ENCODE measurements at places on chromosomes 13 and 19.

DNA sequence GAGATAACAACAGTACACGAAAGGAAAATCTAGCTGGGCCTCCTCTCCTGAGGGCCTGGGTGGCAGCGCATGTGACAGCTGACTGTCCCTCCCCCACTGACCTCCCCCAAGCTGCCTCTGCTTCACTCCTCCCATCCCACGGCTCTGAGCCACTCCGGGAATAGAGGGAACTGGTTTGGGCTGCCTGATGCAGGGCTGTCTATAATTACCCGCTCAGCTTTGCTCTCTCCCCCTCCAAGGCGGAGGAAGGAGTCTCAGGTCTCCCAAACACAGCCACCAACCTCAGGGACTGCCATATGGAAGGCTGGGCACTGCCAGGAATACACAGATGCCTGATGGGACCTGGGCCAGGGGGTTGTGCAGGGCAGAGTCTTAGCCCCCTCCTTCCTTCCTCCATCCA lies 7.9 kb downstream of the NAPA start:
- DNase-seq: no peak

DNA sequence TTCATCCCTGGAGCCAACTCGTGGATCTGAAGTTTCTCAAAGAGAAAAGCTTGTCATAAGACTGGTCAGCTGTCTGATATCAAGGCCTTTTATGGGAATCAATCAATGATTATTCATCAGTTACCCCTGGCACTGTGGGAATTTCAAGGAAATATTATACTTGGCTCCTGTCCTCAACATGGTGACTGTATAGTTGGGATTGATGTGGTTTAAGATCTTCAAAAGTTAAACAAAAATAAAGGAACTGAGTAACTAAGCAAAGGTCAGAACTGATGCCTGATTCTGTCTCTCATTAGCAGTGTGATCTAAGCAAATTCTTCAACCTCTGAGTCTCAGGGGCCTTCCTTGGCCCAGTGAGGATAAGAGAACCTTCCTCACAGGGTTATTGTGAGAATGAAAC lies 22.2 kb upstream of the SERPINE3 start:
- DNase-seq: no peak

- DNase-seq: no peak
These were observed 11.5 kb upstream of the MICU2 start for GRCh38 chr13:21615427-21615826.

GRCh38 chr13:26062853-26063444 lies 11.1 kb upstream of the SHISA2 start:
- peak; percentile 7 for DNase-seq

DNA sequence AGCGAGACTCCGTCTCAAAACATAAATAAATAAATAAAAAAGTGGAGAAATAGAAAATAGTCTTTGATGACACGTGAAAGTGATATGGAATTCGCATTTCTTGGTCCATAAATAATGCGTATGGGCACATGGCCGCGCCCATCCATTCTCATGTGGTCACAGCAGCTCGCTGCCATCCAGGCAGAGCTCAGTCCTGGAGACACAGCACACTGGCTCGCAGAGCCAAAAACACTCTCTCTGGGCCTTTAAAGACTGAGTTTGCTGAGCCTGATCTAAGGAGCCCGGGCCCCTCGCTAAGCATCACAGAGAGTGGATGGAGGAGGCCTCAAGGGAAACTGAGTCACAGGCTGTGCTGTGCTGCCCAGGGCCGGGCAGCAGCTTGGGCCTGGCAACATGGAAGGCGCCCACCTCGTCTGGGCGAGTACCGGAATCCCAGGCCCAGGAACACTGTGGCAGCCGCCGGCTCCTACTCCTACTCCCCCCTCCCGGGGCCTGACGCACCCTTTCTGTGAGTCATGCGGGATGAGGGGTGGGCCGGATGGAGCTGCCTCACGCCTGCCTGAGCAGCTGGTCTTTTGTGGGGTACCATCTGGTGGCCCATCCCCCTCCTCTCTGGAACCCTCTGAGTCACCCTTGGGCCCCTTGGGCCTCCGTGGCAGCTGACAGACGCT lies 28.9 kb upstream of the CACTIN start:
- DNase-seq: no peak

GRCh38 chr13:95212983-95213850 lies 88.0 kb downstream of the ABCC4 start:
- no peak for DNase-seq

DNA sequence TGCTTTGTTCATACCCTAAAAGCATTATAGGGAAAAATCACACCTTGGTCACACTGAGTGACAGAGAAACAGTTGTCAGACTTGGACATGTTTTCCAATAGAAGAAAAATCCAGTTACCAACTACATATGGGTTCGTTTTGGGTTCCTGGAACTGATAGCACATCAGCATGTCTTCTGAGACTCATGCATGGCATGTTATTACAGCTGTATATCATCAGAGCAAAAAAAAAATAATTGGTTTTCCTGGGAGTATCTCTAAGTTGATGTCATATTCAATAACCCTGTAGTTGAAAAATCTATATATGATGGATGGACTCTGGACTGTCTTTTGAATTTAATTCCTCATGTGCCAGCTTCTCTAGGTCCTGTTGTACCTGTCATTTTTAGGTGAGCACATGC lies 211.6 kb downstream of the DNAJC15 start:
- DNase-seq: no peak

DNA sequence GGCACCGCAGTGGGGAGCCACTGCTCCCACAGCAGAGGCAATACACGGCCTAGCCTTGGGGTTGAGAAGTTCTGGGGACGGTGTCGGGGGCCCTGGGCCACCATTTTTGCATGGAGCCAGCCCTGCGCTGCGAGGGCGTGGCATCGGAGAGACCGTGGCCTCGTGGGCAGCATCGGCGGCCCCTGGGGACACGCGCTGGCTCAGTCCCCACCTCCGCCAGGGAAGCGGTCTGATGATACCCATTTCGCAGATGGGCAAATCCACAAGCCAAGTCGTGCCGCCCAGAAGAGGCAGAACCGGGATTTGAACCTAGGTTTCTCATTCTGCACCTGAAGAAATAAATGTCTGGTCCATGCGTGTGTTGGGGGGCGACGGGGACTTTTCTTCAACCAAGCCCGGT lies 1.2 kb upstream of the UPK1A start:
- DNase-seq: no peak

GRCh38 chr13:47646298-47646697 lies 354.8 kb downstream of the SUCLA2 start:
- DNase-seq: no peak

- no peak for DNase-seq
These were observed 276.3 kb downstream of the DACH1 start for GRCh38 chr13:71590654-71591148.

DNA sequence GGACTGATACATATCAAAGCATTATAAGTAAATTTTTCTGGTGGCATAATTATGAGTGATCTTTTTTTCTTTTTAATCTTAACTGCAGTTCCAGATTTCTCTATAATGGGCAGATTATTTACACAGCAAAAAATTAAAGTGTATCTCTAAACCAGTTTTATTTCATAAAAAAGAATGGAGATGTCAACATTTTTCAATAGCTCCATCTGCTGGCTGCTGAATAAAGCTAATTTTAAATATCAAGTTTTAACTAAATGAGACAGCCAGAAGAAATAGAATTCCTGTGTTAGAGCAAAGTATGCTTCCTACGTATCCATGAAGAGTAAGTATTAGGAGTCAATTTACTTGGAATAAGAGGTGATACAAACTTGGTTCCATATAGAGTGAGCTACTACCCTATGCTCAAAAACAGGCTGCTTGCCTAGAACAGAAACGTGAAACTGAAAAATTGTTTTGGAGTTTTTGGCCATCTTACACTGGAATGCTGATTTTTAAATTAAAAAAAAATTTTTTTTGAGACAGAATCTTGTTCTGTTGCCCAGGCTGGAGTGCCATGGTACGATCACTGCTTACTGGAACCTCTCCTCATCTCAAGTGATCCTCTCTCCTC lies 5.0 kb upstream of the PDS5B start:
- no peak for DNase-seq

- no peak for DNase-seq
These were observed 234.4 kb downstream of the DNAJC15 start for GRCh38 chr13:43257765-43258164.

- DNase-seq: peak; percentile 70
These were observed 46.9 kb downstream of the KLF2 start for GRCh38 chr19:16371540-16371986.

DNA sequence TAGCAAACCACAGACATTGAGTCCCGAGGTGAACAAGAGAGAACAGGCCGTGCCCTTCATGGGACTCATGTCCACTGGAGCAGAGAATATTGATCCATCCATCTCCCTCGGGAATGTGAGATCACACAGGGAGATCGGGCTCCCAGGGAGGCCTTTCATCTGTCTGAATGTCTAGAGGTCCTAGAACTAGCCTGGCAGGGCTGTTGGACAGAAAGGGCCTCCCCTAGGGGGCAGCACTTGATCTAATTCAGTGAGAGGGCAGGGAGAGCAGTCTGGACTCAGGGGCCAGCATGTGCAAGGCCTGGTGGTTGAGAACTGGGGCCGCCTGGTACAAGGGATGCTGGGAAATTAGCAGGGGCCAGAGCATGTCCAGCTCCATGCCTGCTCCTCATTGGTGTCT lies 4.3 kb downstream of the RUVBL2 start:
- DNase-seq: peak; percentile 16

- DNase-seq: no peak
These were observed 151.3 kb downstream of the CYSLTR2 start for GRCh38 chr13:48804821-48805601.

DNA sequence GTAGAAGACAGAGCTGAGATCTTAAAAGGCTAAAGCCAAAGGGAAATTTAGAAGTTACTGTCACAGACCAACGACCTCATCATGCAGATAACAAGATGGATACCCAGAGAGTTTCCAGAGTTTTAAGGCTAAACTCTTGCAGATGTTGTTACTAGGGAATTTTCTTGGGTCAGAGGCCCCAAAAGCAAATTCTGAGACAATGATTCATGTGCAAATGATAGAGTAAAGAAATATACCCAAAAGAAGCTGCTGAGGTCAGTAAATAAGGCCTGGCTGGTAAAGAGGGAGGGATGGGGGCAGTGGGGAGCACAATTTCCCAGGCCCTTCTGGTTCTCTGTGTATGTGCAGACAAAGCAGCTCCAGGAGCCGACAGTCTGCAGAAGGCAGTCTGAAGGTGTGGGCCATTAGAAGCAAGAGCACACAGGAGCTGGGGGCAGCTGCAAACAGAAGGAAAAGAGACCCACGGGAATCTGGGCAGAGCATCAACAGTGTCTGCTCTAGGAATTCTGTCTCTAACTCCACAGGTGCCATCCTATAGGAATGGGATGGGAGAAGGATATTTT lies 330.8 kb downstream of the TBC1D4 start:
- no peak for DNase-seq

- no peak for DNase-seq
These were observed 17.4 kb downstream of the RUBCNL start for GRCh38 chr13:46369506-46370277.

- no peak for DNase-seq
These were observed 105.1 kb downstream of the TBC1D4 start for GRCh38 chr13:75376792-75377402.

DNA sequence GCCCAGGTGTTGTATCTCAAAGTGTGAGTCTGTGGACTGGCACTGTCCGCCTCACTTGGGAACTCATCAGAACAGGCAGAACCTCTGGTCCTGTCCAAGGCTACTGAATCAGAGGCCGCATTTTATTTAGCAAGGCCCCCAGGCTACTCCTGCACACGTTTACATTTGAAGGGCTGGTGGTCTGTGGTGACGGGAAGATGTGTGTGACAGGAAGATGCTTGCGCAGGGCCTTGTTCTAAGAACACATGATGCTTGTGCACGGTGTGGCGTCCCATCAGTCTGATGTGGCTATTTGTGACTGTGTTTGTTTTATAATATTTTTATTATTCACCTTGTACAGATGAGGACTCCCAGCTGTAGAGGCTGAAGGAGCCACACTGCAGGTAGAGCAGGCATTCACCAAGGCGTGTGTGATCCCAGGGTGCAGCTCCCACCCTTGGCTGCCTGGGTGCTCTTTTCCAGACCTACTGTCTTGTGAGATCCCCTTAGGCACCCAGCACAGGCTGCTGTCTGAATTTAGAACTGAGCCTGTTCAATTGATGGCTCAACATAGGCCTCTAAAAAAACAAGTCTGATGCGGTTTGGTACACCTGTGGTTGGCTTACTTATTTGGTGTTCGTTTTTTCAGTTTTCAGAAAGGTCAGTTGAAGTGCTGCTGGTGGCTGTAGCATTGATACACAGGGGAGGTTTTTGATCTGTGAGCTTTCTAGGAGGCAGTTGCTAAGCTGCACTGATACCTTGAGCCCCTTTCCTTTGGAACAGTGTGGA lies 3.1 kb downstream of the SLC25A15 start:
- DNase-seq: no peak

DNA sequence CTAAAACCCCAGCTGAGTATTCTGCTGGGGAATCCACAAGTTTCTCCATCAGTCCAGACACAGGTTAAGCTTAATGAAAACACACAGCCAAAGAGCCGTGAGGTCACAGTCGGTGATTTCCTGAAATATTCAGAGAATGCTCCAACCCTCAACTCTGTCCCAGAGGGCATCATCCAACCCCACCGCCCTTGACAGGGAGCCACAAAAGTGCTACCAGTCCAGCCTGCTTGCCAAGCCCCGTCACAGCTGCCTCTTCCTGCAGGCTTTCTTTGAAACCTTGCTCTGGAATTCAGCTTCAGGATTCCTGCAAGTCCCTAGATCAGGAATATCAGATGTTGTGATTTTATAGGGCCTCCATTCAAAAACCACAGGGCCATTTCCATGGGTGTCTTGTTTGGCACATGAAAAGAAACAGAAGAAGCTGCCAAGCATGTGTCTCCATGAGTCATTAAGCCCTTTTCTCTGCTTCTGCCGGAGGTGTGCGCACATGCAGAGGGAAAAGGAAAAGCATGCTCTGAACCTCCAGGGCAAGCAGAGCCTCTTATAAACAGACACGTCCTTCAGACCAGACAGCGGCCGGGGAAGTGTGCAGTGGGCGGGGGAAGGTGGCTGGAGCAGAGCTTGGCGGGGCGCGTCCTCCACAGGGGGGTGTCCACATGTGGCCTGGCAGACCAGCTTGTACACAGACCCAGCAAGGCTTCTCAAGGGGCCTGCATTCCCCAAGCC lies 164.7 kb downstream of the KATNAL1 start:
- DNase-seq: no peak

GRCh38 chr19:3178377-3178972 lies at the start of gene S1PR4:
Gene S1PR4 (plus strand): TSS chr19:3178769. CDS start chr19:3178793, 24 bp downstream.
- peak; percentile 50 for DNase-seq

GRCh38 chr19:10517760-10518443 lies 655 bp upstream of the S1PR5 start:
- no peak for DNase-seq

- DNase-seq: no peak
These were observed 1.5 kb downstream of the ZIC5 start for GRCh38 chr13:99969919-99970650.

- DNase-seq: no peak
These were observed 25.3 kb upstream of the SLC46A3 start for GRCh38 chr13:28744091-28744536.

GRCh38 chr19:50963381-50963780 lies 6.0 kb downstream of the KLK6 start:
- DNase-seq: no peak

GRCh38 chr13:92054389-92054788 lies 656.0 kb downstream of the GPC5 start:
- DNase-seq: no peak

- DNase-seq: no peak
These were observed 19.6 kb downstream of the C2CD4C start for GRCh38 chr19:389255-389934.
